Suppressor macrophage treated with lipopolysaccharide for 4 hours (primary cell): ENCODE measurements at places on chromosomes 2 and 18.

GRCh38 chr2:147810883-147811765 is 33.7 kb upstream of the ACVR2A start:
- no peak for DNase-seq

GRCh38 chr2:134341476-134341875 is 87.6 kb downstream of the MGAT5 start:
- no peak for DNase-seq

DNA sequence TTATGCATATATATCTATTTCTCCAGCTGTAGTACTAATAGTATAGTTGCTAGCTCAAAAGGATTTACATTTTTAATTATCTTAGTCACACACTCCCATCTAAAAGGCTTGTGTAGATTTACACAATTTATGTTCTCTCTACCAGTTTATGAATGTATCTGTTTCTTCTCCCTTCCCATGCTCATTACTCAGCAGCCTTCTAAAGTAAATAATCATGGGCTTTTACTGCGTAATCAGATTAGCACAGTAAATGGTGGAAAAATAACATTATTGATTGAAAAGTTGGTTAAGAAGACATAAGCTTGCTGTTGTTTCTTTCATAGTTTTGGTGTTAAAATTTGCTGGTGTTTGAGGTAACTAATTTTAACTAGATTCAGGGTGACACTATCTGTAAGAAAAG is 81.8 kb downstream of the PTPN4 start:
- DNase-seq = no peak

- no peak for DNase-seq
Observed at GRCh38 chr2:30165617-30166016, 18.8 kb downstream of the YPEL5 start.

GRCh38 chr2:73984922-73985307 is 205 bp downstream of the TET3 start:
- no peak for DNase-seq

- no peak for DNase-seq
Observed at GRCh38 chr2:70941186-70941585, 5.5 kb downstream of the ATP6V1B1 start.

DNA sequence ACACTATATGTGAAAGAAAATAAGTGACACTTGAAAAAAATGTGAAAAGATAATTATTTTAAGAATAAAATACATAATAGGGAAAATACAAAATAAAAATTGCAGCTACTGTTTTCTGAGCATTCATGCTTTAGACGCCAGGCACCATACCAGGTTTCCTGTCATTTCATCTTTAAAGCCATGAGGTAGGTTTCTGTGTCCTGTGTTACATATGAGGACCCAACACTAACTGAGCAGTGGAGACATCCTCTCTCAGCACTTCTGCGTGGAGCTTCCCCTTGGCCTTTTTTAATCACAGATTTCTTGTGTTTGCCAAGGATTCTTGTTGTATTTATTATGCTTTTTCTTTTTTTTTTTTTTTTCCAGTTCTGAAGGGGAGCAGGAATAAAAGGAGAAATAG is 117.3 kb downstream of the FAM117B start:
- no peak for DNase-seq

- DNase-seq = no peak
Observed at GRCh38 chr2:64491426-64491825, 32.7 kb upstream of the AFTPH start.

GRCh38 chr2:127638361-127639110 is 7.4 kb upstream of the GPR17 start:
- no peak for DNase-seq

GRCh38 chr2:118554616-118555015 is 292.8 kb downstream of the EN1 start:
- no peak for DNase-seq

DNA sequence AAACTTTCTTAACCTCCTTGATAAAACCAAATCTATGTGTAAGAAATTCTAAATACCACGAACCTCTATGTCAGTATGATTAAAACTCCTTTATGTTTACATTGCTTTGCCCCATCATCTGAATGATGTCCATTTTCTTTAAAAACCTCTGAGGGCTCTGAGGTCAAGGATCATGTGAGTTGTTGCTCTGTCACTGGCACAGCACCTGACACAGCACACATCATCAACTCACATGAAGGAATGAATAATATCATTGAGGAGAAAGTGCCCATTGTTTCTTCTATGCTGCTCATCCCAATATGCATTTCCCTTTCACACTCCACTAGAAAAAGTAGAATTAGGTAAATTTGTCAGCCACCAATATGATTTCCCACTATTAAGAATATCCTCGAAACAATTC is 1178.7 kb upstream of the NRXN1 start:
- DNase-seq = no peak

GRCh38 chr2:232133078-232133477 is 171.6 kb downstream of the DIS3L2 start:
- DNase-seq = peak; percentile 3

DNA sequence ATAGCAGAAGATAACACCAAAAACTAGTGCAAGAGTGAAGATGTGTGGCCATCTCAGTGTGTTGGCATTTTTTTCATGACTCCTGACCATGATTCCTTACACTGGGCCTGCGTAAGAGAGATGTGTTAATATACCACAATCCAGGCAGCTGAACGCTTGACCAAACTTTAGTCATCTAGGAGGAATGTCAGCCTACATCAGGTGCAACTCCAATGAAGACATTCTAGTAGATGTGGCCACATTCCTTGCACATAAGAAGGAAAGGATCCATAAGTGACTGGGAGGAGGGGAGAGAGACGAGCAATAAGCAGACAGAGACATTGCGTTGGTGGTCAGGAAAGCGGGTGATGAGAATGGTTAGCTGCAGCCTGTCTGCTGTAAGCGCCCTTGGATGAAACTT is 42.6 kb downstream of the CYRIA start:
- peak; percentile 79 for DNase-seq

GRCh38 chr2:121944072-121944831 is 188.8 kb downstream of the TSN start:
- DNase-seq = peak; percentile 23

DNA sequence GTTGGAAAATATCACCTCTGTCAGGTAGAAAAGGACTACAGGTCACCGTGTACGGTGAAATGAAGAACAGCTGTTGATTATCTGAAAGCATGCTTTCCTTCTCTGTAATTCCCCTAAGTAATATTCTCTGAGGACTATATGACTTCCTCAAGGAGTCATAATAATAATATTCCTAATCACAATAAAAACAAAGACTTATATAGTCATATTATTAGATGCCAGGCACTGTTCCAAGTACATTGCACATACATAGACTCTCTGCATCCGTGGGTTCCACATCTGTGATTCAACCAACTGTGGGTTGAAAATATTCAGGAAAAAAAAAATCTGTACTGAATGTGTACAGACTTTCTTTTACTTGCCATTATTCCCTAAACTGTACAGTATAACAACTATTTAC is 512.4 kb upstream of the ID2 start:
- no peak for DNase-seq

DNA sequence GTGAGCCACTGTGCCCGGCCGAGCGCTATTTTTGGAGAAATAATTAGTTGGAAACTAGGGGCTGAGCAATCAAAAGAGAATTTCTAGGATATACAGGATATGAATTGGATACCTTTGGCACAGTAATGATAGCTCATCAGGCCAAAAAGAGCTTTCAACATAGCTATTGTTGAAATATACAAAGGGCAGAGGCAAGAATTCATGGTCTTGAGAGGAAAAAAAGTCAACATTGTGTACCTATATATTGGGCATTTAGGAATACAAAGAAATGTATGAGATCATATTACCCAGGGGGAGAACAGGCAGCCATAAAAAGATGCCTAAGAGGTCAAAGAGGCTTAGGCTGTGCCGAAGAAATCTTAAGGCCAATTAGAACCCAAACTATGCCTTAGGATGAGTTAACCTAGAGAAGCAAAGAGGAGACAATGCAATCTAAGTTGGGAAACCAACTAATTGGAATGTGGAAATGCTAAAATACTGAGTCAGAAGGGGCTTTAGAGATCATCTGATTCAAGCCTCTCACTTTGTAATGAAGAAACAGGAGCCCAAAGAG is 99.0 kb downstream of the RBBP8 start:
- peak; percentile 13 for DNase-seq

DNA sequence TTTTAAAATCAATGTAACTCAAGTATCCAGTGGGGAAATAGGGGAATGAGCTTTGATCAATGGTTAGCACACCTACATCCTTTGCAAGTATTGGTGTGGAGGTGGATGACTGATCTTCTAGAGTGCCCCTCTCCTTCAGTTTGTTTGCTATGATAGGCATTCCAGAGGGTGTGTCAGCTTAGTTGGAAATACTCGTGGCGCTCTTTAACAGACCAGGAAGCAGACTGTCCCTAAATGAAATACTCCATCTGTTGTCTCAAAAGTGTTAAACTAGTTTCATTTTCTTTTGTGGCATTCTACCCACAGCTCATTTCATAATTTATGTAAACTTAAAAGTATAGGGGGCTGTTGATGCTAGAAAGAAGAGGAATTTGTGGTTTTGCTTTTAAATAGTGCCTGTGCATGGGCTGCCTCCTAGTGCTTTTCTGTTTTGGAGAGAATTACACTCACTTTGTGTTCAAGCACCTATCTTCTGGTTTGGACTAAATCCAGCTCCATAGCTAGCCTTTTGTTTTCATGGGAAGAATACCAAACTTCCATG is 66.2 kb downstream of the STAT1 start:
- DNase-seq = peak; percentile 75

GRCh38 chr2:103402944-103403343 is 641.1 kb downstream of the TMEM182 start:
- no peak for DNase-seq

GRCh38 chr2:33145459-33145858 is 198.7 kb downstream of the LTBP1 start:
- no peak for DNase-seq

GRCh38 chr2:67997903-67998302 is 64.9 kb downstream of the C1D start:
- no peak for DNase-seq

DNA sequence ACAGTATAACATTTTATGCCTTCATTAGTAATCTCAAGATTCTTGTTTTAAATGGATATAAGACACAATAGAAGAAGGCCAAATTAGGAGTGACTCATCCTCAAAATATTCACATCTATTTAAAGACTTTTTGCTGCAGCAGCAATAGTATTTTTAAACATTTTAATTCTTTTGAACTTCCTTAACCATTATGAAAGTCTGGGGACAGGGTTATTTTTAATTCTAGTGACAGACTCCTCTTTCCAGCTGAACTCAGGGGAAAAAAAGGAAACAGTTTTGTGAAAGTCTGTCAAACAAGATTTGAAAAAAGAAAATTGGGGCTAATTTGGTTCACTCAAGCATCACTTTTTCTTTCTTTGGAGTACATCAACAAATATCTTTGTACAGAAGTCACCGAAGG is 541.8 kb downstream of the NUP35 start:
- DNase-seq = no peak

- DNase-seq = no peak
Observed at GRCh38 chr18:22044474-22045220, 124.7 kb upstream of the GATA6 start.

DNA sequence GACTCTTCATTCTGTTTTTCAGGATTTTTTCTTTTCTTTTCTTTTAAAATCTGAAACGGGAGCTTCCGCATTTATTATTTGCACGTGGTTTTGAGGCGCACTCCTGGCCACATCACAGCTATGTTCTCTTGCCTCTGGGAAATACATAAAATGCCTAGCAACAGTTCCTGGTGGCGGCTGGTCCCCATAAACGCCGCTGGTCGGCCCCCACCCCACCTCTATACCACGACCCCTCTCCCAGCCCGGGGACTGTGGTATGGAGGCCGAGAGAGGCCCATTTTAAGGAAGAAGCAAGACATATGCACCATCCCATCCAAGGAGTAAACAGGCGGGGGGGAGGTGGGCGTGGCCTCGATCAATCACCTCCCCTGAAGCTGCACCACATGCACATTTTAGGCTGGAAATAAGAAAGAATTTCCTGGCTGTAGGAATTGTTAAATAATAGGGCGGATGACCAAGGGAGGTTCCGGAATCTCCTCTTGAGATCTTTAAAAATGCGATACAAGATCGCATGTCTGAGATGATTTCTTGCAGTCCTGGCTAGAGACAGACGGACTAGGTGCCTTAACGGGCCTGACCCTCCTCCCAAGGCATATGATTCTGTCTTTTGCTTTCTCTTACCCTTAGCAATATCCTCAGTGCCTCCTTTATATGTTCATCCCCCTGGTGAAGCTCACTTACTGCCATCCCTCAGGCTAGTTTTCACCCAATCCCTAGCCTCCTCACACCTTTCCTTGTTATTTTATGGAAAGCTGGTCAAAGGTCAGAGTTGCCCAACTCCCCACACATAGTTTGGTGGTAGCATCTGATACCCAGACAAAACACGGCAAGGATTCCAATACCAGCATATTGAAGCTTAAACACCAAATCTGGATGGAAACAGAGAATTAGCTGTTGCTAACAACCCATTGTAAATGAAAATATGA is 82.4 kb downstream of the BCL2 start:
- DNase-seq = peak; percentile 31

- no peak for DNase-seq
Observed at GRCh38 chr2:555164-555922, 121.9 kb downstream of the TMEM18 start.

GRCh38 chr18:3321133-3321812 is 59.3 kb downstream of the MYL12B start:
- peak; percentile 70 for DNase-seq

- peak; percentile 87 for DNase-seq
Observed at GRCh38 chr2:42809819-42810120, 17.4 kb upstream of the HAAO start.

DNA sequence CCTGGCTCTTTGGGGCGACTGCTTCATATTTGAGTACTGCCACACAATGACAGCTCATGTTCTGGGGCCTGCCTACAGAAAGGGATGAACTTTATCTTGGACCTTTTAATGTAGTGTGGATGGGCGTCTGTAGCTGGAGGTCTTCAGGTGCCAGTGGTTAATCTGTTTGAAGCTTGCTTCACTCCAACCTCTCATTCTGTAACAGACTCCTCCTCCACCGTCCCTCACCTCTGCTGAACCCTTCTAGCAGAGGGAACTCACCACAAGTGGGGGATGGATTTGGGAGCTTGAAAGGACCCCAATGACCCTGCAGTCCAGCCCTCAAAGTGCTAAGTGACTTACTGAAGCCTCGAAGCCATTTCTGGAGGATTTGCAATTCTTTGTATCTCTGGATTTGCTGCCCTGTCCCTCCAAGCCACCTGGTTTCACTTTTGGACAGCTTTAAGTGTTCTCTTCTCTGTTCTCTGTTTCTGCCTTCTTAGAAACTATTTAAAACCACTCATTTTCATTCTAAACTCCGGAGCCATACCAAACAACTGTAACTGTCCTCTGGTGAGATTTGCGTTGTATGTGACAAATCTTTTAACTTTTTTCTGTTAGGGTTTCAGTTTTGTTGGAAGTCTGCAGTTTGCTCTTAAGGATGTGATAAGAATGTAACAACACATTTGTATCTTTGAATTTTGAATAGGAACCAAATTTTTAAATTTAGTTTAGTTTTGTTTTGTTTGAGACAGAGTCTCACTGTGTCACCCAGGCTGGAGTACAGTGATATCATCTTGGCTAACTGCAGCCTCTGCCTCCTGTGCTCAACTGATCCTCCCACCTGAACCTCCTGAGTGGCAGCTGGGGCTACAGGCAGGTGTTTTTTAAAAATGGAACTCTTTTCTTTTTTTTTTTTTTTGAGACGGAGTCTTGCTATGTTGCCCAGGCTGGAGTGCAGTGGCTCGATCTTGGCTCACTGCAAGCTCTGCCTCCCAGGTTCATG is 37.0 kb upstream of the CASP8 start:
- DNase-seq = no peak
